ENCODE measurements at places on chromosomes 2 and 18.

GRCh38 chr2:17658251-17658843, 95.3 kb downstream of the SMC6 start:
- DNase-seq = no peak

DNA sequence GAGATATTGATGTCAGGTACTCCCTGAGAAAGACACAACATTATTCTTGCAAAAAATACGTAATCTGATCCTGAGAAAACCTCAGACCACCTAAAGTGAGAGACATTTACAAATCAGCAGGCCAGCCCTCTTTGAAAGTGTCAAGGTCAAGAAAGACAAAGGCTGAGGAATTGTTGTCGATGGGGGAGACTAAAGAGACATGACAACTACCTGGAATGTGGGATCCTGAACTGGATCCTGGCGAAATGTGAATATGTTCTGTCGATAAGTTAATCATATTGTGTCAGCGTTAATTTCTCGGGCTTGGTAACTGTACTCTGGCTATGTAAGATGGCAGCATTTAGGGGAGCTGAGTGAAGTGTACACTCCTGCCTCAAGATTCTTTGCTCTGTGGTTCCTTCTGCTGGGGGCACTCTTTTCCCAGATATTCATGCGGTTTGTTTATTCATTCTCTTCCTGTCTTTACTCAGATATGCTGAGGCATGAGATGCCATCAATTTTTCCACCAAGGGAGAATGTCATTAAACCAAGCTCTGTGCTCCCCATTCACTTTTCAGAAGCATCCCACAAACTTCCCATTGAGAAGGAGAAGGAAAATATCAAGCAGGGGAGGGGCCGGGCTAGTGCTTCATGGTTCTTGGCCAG, 154.9 kb downstream of the CAPN13 start:
- DNase-seq = no peak

DNA sequence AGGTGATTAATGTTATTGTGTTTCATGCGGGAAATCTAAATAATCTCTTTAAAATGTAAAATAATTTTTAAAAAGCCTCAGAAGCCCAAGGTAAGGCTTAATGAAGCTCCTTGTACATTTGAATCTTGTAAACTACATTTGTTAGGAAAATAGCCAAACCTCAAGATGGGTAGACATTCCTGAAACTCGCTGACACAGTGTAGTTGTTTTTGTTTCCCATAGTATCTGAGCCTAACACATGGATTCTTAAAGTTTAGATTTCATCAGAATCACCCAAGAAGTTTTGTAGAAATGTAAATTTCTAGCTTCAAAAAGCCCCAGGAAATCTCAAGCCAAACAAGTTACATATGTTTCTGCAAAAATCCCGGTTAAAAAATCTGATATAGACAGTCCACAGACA, 1221.1 kb upstream of the ACVR2A start:
- DNase-seq = no peak

GRCh38 chr2:106825161-106825560, 60.8 kb downstream of the ST6GAL2 start:
- DNase-seq = no peak

DNA sequence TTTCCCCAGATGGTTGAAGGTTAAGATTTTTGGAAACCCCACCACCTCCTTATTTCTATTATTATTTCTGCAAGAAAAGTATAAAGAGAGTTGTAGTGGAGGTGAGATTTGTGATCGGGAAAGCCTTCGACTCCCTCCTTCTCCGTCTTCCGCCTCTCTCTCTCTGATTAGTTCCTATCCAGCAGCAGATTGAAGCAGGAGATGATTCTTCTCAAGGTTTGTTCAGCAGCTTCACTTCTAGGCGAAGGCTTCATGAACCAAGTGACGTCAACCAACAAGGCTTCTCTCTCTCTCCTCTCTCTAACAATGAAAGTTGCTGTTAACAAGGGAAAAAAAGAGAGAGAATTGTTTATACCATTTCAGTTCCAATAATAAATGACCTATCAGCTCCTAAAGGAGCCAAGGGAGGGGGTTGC, at the start of gene BAZ2B:
Gene BAZ2B (minus strand): TSS at position 263 of the 416 bp plus-strand sequence. CDS start 137,829 bp downstream, outside the sequence.
- no peak for DNase-seq

- DNase-seq = no peak
Measured at GRCh38 chr18:46431522-46432171, 225.4 kb downstream of the LOXHD1 start.

DNA sequence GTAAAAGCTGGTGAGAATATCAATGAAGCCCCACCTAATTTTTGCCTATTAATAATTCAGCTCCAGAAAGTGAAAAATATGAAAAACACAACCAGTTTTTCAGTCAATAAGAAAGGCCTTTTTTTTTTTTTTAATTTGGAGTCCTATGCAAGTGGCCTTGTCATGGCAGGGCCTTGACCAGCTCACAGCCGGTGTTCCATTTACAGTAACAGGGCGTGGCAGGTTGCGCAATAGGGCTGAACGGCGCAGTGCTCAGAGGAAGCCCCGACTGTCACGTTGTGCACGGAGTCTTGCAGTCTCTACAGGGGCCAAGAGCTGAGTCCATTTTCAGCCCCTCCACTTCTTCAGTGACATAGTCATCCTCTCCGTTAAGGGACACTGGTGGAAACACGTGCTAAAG, 184.1 kb upstream of the FN1 start:
- no peak for DNase-seq

GRCh38 chr2:140695155-140695554, 1435.7 kb downstream of the LRP1B start:
- no peak for DNase-seq

GRCh38 chr18:31209041-31209440, 46.4 kb upstream of the DSC1 start:
- no peak for DNase-seq

DNA sequence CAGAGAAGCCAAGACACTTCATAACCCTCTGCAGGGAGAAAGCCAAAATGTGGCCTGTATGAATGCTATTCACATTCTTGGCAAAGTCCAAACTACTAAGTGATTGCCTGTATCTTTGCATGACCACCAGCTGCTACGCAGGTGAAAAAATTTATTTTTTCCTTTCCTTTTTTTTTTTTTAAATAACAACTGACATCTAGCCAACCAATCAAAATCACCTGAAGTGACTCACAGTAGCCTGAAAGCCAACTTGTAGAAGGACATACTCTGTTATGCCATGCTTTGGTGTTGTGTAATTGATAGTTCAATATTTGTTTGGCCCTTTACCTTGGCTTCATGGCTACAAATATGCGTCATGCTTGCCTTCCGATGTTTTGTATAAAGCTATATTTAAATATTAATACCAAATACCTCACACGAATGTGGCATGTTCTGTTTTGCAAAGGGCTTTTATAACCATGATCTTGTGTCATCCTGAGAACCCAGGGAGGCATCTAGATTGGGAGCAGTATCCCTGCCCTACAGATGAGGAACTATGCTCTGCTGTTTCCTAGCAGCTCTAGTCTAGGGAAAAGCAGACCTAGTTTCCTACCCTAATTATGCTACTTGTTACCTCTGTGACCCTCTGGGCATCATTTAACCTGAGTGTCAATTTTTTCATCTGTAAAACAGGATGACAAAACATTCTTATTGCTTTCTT, 102.1 kb downstream of the MYOM1 start:
- DNase-seq = no peak

- no peak for DNase-seq
Measured at GRCh38 chr18:48931680-48932461, 18.9 kb downstream of the SMAD7 start.

DNA sequence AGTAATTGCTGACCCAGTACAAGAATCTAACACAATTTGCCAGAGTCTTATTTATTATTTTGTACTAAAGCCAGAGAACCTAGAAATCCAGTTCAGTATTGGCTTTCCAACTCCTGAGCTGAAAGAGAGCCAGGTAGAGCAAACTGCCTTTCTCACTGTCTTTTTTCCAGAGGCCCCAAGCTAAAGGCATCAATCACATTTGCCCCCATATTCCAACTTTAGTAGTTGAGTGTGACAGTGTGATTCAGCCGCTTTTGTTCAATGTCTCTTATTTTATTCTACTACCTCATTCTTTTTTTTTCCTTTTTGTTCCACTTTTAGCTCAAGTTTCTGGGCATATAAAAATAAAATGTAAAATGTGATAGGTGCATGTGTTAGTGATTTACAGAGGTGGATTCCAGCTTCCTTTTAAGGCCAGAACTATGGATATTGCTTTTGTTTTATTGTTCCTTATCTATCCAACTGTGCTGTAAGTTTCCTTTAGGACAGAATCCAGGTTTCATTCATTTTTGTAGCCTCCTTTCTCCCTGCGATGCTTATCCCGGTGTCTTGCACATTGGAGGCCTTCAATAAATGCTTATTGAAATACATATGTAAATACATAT, 153.0 kb downstream of the ZEB2 start:
- DNase-seq = no peak

- DNase-seq = no peak
Measured at GRCh38 chr2:23651187-23652080, 266.5 kb downstream of the KLHL29 start.

DNA sequence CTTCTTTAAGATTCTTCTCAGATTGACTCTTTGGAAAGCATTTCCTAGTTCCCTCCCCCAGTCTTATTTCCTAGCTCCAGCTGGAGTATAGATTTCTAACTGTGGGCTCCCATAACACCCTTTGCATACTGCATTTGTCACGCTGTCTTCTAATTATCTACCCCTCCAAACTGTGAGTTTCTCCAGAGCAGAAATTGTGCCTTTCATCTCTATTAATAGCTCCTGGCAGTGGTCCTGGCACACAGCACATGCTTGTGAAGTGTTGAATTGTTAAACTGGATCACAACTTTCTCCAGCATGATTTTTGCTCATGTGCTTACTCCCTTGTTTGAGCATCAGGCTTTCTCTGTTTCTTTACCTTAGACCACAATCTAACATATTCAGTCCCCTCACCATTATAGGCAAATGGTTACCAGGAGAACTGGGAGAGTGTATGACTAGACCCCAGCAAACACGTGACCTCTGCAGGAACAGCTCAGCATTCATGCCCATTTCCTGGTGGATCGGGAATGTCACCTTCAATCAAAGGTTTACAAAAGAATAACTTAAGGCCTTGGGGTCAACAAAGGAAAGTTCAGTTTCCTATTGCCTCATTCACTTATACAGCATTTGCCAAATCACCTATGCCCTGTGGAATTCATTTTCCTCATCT, 175.7 kb upstream of the TANK start:
- no peak for DNase-seq

GRCh38 chr2:240551811-240552210, 6.0 kb downstream of the ANKMY1 start:
- no peak for DNase-seq

- no peak for DNase-seq
Measured at GRCh38 chr2:188870289-188870688, 103.9 kb upstream of the COL3A1 start.

GRCh38 chr2:46349115-46349547, 51.9 kb downstream of the EPAS1 start:
- no peak for DNase-seq

- no peak for DNase-seq
Measured at GRCh38 chr2:98649992-98650375, 41.6 kb downstream of the UNC50 start.

GRCh38 chr18:45056926-45057325, 376.2 kb downstream of the SETBP1 start:
- no peak for DNase-seq

GRCh38 chr2:126467367-126468054, 188.4 kb upstream of the GYPC start:
- no peak for DNase-seq

DNA sequence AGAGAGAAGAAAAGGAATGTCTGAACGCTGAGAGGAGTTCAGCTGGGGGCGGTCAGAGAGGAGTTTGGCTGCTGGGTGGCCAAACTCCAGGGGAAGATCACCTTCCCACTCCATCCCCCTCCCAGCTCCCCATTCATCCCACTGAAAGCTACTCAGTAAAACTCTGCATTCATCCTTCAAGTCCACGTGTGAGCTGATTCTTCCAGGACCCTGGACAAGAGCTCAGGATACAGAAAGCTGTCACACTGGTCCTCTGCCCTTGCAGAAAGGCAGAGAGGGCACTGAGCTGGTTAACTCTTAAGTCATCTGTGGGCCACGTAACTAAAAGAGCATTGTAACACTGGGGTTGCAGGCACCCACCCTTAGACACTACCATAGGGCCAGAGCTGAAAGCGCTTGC, 132.1 kb upstream of the ARL4C start:
- no peak for DNase-seq

DNA sequence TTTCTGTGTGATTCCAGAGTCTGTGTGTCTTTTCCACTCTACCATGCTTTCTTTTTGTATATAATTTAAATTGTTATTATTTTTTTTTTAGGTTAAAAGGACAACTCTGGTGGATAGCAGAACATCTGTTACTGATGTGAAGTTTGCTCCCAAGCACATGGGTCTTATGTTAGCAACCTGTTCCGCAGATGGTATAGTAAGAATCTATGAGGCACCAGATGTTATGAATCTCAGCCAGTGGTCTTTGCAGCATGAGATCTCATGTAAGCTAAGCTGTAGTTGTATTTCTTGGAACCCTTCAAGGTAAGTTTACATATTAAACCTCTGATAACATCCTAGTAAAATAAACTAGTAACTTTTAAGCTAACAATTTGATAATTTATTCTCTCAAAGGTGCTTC, 15.3 kb downstream of the SEH1L start:
- DNase-seq = no peak

DNA sequence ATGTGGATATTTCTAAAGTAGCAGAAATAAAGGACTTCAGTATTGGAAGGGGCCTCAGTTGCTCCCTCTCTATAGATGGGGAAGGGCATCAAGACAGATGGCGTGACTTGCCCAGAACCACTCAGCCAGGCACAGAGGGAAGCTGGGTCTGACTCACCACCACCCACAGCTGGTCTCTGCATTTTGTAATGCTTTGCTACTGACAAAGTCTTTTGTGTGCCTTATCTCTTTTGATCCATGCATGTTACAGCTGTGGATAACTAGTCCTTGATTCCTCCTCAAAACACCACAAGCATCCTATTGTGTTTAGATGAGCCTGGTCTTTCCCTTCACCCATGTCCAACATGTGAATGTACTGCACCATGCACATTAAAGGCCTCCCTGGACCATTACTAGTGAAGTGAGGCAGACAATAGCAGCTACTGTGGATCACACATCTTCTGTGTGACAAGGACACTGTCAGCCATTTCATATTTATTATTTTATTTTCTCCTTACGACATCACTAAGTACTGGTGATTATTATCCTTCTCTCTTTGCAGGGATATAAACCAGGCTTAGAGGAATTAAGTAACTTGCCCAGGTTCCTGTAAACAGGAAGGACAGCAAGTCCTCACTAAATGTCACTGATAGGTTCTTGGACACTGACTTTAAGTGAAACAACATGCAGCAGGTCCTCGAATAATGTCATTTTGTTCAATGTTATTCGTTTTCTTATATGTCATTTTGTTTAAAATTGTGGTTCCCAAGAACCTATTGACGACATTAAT, 29.6 kb upstream of the IL37 start:
- no peak for DNase-seq

DNA sequence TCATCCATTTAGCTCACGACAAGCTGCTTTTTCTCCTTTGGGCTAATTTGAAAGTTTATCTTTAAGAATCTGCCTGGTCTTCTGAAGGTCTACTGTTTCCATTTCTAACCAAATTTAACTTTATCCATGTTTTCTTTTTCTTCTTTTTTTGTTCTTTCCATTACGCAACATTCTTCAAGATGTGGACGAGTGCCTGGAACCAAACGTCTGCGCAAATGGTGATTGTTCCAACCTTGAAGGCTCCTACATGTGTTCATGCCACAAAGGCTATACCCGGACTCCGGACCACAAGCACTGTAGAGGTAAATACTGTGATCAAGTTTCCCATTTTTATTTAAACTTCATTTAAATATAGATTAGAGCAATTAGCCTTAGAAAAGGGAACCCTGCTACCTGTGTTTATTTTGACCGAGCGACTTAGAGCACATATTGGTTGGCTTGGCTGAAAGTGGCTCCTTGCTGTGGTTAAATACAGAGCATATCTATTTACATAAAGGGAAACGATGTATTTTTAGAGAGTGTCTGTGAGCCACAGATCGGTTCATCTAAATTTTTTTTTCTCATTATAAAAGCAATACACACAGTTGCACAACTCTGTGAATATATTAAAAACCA, 183.4 kb upstream of the RASGRP3 start:
- DNase-seq = no peak
